Stimulated activated CD8-positive, alpha-beta memory T cell treated with anti-CD3 and anti-CD28 coated beads, Interleukin-12 subunit alpha, Interleukin-12 subunit beta, amount 100 ng/mL, for 4 hours (primary cell): ENCODE measurements at places on chromosomes 5 and 9.

GRCh38 chr5:147101659-147102369 lies 133.0 kb upstream of the STK32A start:
- DNase-seq = no peak

DNA sequence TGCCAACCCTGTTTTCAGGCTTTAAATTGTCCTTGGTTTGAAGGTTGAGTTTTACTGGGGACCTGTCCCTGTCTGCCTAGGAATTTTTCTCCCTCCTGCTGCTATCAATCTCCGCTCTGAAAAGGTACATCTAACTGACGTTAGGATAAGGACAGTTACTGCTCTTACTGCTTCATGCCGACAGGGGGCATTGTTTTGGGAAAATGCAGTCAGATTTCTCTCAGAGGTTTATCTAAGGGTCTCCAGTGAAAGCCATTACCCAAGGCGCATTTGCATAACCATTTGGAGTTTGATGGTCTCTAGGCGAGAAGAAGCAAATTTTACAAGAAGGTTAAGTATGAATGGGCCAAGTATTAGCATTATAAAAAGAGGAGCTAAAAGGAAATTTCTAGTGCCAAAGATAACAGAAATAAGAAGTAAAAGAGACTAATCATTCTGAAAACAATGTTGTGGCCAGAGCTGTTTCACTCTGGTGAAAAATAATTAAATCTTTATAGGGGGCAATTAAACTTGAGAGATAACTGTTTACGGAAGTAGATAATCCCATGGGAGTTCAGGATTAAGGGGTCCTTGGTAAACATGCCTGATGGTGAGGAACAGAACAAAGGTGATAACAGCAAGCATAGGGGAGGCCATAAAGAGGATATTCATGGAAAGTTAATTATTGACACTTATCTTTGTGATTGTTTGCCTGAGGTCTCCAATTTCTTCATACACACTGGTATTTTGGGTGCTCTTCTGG lies 605.0 kb downstream of the MTRR start:
- DNase-seq = no peak

GRCh38 chr5:107282061-107282460 lies 388.7 kb downstream of the EFNA5 start:
- DNase-seq = no peak

DNA sequence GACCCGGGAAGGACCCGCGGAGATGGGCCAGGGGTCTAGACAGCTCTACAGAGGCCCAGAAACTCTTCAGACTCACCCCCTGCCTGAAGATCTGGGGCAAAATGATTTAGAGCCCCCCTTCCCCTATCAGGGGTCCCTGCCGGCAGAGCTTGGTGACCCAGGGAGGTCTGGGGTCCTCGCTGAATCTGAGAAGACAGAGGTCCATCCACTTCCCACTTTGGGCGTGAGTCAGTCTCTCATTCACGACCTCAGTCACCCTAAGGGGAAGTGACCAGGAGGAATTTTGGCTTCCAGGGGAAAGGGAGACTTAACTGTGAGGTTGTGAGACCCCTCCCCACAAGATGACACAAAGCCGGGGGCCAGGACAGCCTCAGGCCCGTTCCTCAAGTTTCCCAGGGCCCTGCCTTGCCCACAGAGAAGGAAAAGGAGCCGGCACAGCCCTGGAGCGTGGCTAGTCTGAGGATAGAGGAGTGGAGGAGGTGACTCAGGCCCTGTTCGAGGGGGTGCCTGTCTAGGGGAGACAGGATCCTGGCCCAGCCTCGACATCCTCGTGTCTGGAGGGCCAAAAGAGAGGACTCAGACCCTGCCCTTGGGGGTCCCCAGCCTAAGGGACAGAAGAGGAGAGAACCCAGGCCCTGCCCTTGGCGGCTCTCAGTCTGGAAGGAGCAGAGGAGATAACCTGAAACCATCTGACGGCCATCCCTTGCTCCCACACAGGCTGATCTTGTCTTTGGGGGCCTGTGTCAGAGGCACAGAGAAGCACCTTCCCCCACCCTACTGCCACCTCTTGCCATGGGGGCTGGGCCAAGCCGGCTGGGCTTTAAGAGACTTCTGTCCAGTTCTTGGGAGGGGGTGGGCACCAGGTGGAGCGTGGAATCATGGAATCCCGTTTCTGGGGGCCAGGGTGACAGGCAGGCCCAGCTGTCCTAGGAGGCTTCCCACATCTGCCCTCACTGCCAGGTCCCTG lies 889 bp downstream of the PDLIM4 start:
- DNase-seq = no peak

- DNase-seq = no peak
Observed at GRCh38 chr5:179323026-179323870, 22.0 kb downstream of the ADAMTS2 start.

- no peak for DNase-seq
Observed at GRCh38 chr5:15630441-15630840, 130.5 kb downstream of the FBXL7 start.

GRCh38 chr9:38009990-38010389 lies 59.0 kb downstream of the SHB start:
- no peak for DNase-seq

- no peak for DNase-seq
Observed at GRCh38 chr5:135543001-135543484, 7.3 kb upstream of the NEUROG1 start.

DNA sequence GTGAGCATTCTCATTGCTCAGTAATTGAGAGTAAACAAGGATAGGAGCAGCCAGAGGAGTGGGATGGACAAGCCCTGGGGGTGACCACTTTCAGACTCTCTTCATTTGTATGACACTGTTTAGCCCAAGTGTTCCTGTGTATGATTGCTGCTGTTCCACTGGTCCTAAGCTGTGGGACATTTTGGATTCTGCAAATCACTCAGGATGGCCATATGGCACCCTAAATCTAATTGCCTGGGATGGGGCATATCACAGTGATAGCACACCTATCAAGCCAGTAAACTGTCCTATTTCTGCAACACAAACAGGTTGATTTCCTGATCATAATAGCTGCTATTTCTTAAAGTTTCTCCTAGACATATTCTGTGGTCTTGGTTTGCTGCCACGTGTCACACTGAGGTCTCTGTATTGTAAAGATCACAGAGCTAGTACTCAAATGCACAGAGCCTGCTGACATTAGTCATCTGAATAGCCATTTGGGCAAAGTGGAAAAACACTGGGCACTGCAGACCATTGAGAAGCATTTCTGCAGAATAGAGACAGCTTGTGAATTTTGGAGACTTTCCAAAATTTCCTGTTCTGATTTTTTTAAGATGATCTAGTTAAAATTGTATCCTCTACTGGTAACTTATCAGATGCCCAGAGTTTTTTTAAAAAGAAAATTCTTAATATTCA lies 320.2 kb downstream of the RFX3 start:
- DNase-seq = no peak

GRCh38 chr5:77131361-77131760 lies 44.3 kb upstream of the ZBED3 start:
- DNase-seq = no peak

DNA sequence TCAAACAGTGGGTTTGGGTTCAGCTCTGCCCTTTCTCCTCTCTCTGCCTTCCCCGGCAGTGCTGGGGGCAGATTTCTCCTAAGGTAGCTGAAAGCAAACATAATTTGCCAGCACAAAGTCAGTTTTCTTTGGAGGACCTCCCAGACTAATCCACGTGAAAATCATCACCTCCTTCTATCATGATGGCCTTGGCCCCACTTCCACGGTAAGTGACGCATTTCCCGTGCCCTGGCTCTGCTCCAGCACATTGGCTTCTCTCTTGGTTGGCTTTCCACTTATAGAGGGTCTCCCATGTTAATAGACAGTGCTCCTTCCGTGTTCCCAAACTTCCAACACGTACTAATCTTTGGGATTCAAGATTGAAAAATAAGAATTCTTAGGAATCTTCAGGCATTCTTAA lies 74.1 kb upstream of the TRIO start:
- no peak for DNase-seq

DNA sequence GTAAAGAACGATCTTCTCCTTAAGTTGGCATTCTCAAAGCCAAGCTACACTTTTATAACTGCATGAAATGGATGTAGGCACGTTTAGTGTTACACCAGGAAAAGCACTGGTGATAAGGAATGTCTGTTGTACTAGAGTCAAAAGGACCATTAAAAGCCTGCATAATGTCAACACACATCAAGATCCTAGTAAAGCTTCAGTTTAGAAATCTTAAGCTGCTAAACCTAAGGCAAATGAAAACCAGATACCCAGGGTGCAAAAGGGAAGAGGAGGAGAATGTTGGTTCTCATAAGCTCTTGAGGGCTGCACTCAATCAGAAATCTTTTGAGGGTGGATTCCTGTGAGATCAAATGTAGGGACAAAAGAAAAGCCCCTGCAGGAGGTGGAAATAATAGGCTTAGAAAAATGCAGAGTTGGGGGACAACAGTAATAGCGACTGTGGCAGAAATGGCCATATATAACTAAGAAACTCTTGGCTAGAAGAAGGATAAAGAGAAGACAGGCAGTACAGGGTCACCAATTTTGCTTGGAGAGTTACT lies 148.2 kb downstream of the FBXL17 start:
- DNase-seq = no peak

DNA sequence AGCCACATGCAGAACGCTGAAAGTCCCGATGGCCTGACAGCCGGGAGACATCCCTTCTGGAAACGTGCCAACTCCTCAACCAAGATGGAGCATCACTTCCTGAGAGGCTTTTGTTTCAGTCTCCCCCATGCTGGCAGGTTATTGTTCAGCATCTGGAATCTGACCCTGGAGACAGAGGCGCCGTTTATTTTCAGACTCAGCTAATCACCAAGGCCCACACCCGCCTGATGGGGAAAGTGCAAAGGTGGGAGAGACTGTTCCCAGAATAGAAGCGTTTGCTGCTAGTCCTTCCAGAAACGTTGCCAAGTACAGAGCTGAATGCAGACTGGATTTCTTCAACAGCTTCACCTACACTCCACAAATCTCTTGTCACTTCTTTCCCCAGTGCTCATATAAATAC lies 41.8 kb upstream of the S1PR3 start:
- DNase-seq = no peak

DNA sequence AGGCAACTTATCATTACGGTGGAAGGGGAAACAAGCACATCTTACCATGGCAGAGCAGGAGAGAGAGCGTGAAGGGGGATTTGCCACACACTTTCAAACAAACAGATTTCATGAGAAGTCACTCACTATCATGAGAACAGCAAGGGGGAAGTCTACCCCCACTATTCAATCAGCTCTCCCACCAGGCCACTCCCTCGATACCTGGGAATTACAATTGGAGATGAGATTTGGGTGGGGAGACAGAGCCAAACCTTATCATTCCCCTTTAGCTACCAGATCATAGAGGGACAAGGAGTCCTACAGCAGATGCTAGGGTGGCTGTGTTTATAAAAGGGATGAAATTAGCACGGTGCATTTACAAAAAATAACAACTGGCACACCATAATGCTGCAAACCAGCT lies 2149.4 kb upstream of the ACO1 start:
- DNase-seq = no peak

GRCh38 chr5:149152317-149152746 lies 11.0 kb downstream of the ABLIM3 start:
- DNase-seq = no peak

DNA sequence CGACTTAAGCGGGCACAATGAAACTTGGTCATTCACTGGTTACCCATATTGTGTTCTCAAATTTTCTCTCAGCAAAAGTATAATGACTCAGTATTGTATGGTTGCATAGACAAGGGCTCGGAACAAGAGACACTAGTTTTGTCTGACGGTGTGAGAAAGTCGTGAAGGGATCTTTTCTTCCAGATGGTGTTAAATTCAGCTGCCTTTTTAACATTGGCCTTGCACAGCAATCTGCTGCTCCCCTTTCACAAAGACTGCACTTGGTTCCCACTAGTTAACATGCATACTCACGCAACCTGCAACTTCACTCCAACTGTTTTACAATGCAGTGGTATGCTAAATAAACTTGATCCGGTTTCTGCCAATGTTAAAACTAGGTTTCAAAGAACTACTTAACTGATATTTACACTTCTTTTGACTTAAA lies 219.2 kb downstream of the MEF2C start:
- no peak for DNase-seq

- DNase-seq = no peak
Observed at GRCh38 chr9:28503573-28503972, 930.3 kb upstream of the C9orf72 start.

DNA sequence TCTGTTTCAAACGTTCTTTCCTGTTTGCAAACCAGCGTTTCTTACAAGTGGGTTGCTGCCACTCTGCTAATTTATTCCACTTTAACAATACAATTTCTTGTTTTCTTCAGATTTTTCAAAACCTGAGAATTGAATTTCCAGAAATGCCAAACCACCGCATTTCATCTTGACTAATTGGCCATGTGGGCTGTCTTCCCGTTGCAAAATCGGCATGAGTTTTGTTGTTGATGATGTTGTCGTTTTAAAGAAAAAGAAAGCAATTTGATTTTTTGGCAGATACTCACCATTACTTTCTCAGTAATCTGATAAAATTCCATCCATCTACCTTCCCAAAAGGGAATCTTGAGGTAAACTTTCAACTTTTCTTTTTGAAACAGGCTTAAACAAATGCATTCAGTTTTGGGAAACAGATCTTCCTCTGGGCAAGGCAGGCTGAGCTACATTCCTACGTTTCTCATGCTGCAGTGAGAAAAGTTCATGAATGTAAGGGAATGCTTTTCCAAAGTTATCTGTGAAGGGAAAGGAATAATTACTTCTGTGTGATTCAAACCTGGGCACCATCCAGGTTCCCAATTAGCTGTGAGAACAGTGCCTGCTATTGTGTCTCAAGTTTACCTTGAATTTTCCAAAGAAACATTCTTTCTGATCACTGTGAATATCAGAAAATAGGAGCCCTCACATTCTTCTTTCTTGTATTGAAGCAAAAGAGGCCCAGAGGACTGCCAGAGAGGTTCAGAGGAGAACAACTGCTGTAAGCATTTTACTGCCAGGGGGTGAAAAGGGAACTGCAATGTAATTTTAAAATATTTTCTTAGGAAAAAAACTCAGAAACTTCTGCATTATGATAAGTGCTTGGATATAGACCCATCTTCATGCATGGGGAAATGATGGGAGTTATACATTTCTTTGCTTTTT lies 100.7 kb upstream of the TUT7 start:
- DNase-seq = no peak

DNA sequence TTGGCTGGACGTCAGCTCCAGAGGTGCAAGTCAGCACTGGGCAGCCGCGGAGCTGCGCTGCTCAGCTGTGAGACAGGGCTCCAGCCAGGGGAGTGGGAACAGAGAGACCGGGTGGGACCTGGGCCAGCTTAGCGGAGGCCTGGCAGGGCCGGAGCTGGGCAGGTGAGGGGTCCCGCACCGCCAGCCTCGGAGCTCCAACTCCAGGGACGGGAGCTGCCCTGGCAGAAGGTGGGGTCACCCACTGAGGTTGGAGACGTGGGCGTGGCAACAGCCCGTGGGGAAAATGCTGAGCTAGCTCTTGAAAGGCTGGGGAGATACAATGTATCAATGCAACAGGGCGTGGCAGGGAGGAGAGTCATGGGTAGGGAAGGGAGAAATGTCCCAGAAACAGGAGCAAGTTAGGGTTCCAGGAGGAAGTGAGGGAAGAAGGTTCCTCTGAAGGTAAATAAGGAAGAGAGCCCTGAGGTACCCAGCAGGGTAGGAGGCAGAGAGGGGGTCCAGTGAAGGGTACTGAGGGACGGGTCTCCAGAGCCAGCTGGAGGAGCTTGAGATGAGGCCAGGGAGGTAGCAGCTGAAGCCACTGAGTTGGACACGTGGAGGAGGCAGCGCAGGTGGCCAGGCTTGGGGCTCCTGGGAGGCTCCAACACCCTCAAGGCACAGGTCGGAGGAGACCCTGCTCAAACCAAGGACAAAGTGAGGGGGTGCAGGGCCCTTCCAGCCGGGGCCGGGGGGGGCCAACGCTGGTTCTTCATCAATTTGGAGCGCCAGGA lies 736 bp upstream of the NKD2 start:
- DNase-seq = no peak
